ENCODE measurements at places on chromosomes 2 and 18.

GRCh38 chr18:48149020-48149685 lies 218.7 kb upstream of the SMAD2 start:
- H3K4me3 ChIP-seq, result peak overlapping the region; percentile 4
- peaks cover 4% of the 10 kb centered on the region for H3K27me3 ChIP-seq
- H3K36me3 ChIP-seq, result no peaks in the 10 kb centered on the region
- DNase-seq, result no peak
- no peaks in the 10 kb centered on the region for H3K4me1 ChIP-seq
- no peak overlapping the region for H3K27ac ChIP-seq

- H3K4me1 ChIP-seq, result peaks cover 11% of the 10 kb centered on the region
- DNase-seq, result peak; percentile 80
- H3K36me3 ChIP-seq, result no peaks in the 10 kb centered on the region
- H3K4me3 ChIP-seq, result peak overlapping the region; percentile 73
- H3K27me3 ChIP-seq, result peaks cover 7% of the 10 kb centered on the region
Measured at GRCh38 chr18:48161191-48161910, 230.9 kb upstream of the SMAD2 start.

GRCh38 chr2:8310557-8311455 lies 371.1 kb upstream of the ID2 start:
- no peaks in the 10 kb centered on the region for H3K36me3 ChIP-seq
- no peak for DNase-seq
- peaks cover 4% of the 10 kb centered on the region for H3K27me3 ChIP-seq
- no peak overlapping the region for H3K27ac ChIP-seq
- no peak overlapping the region for H3K4me3 ChIP-seq
- H3K4me1 ChIP-seq, result peaks cover 11% of the 10 kb centered on the region

- peaks cover 7% of the 10 kb centered on the region for H3K4me1 ChIP-seq
- no peaks in the 10 kb centered on the region for H3K36me3 ChIP-seq
- H3K27ac ChIP-seq, result no peak overlapping the region
- DNase-seq, result no peak
Measured at GRCh38 chr2:158131483-158131912, 29.8 kb downstream of the UPP2 start.
